ENCODE measurements at places on chromosomes 2 and 18.

GRCh38 chr2:140353541-140353940 is 1573.4 kb upstream of the NXPH2 start:
- DNase-seq, result no peak

DNA sequence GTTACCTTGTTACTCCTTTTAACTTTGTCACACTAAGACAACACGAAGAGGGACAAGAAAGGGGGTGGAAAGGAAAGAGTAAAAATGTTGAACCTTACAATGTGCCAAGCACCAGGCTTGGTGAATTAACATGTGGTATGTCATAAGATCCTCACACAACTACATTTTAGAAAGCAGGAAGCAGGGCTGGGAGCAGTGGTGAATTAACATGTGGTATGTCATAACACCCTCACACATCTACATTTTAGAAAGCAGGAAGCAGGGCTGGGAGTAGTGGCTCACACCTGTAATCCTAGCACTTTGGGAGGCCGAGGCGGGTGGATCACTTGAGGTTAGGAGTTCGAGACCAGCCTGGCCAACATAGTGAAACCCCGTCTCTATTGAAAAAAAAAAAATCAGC is 159.3 kb upstream of the CHAC2 start:
- no peak for DNase-seq

GRCh38 chr18:57585855-57586250 is 649 bp downstream of the FECH start:
- no peak for DNase-seq

DNA sequence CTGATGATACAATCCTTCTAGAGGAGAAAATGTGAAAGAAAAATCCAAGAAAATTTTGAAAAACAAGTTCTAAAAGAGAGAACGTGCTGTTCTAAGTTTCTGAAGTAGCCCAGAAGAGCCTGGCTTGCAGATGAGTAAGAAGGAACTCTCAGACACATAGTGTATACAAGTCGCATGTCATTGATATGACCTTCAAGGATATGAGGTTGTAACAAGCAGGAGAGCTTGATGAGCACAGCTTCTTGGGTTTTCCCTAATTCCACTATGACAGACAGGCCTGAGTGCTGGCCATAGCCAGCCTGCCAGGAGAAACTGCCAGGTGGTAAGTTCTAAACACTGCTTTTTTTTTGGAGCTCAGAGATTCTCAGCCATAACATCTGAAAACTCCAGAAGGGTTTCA is 235.7 kb upstream of the SIX2 start:
- no peak for DNase-seq

- DNase-seq, result no peak
Measured at GRCh38 chr2:42045848-42046748, 1.7 kb upstream of the PKDCC start.

DNA sequence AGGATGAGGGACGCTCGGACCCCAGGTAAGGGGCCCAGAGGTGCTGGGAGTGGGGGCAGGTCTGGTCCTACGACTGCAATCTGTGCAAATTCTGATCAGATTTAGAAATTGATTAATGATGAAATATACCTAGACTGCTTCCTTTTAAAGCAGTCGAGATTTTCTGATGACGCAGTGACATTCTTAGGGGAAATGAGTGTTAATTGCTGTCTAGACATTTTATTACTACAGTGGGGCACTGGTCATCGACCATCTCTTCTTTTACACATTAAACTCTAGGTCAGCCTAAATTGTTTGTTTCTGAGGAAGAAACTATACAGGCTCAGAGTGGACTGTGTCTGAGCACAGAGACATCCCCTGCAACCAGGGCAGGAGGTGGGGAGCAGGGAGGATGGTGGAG is 154.4 kb upstream of the SALL3 start:
- no peak for DNase-seq

GRCh38 chr2:11456251-11456650 is 9.7 kb downstream of the E2F6 start:
- no peak for DNase-seq

DNA sequence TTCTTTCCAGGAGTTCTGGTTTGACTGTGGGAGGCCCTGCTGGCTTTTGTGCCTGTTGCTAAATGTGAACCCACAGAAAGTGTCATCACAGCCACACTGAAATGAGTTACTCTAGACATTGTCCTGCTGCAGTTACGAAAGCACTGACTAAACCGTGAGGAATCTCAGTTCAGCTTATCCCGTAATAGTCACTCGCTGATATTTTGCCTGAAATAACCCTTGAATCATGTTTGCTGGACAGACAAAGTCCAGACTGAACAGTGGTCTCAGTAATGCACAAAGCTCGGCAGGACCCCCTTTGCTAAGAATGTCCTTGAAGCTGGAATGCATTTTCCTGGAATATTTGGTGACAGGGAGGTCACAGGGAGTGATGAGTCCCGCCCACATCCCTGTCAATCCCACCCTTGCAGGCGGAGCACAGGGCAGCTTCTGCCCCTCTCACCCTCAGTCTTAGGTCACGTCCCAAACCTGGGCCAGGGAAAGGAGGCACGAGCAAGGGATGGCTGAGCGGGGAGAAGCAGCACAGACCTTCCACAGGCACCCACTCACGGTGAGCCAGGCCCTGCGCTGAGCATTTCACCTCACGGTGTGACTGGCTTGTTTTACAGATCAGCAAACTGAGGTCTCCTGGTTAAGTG is 53.4 kb downstream of the ADI1 start:
- DNase-seq, result no peak

- DNase-seq, result no peak
Measured at GRCh38 chr18:35117951-35118411, 76.8 kb downstream of the MAPRE2 start.

GRCh38 chr2:14288016-14288415 is 344.5 kb upstream of the LRATD1 start:
- no peak for DNase-seq

DNA sequence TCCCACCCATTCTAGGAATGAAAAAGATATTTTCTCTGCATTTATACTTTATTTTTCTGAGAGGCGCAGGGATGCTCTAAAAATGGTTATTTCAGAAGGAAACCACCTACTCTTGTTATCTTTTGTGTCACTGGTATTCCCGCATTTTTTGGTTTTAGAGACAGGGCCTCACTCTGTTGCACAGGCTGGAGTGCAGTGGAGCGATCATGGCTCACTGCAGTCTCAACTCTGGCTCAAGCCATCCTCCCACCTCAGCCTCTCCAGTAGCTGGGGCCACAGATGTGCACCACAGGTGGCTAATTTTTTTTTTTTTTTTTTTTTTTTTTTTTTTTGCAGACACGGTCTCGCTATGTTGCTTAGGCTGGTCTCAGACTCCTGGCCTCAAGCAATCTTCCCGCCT is 135.9 kb downstream of the NCK2 start:
- no peak for DNase-seq

- no peak for DNase-seq
Measured at GRCh38 chr2:16020389-16021008, 80.1 kb downstream of the MYCN start.

- DNase-seq, result peak; percentile 9
Measured at GRCh38 chr2:218168635-218169462, 2.1 kb upstream of the CXCR1 start.

DNA sequence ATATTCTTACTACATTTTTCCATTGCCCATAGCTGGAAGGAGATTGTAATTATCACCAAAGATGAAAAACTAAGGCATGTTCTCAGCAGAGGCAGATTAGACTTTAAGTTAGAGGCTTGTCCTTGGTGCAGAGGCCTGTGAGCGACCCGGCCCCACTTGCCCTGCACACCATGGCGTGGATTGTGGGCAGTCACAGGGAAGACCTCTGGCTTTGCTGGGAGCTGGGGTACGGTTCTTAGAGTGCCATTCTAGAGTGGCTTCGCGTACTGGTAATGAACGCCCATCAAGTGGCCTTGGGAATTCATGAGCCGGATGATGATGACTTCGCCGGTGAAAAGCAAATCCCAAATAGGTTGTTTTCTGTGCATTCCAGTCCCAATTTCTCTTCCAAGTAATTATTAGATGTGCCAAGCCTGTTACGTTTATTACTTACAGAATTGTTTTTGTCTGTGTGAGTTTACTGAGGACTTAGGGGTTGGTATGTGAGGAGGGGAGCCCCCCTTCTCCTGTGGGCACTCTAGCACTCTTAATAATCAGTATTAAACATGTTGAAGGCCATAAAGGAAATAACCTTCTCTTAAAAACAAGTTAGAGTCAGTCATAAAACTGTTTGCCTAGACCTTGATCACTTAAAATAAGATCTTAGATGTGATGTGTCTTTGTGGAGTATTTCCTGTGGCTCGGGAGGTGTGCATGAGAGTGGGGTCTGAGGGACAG is 90.6 kb downstream of the LDLRAD4 start:
- no peak for DNase-seq

DNA sequence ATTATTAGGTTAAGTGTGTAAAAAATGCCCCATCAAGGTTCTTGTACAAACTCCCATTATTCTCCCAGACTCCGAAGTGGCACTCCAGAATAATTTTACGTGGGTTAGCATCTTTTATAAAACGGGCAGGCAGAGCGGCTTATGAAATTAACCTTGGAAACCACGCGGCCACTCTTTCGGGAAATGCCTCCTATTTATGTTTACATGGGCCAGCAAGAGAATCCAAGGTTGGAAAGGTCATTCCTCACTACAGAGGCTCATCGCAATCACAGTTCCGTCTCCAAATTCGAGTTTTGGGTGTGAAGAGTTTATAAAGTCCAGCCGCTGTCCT is 1.2 kb upstream of the IMPA2 start:
- DNase-seq, result no peak

GRCh38 chr2:26692897-26693849 is 651 bp downstream of the KCNK3 start:
- no peak for DNase-seq

- no peak for DNase-seq
Measured at GRCh38 chr18:14944838-14945237, 196.9 kb downstream of the ANKRD30B start.

GRCh38 chr2:63642946-63643345 is 54.2 kb downstream of the MDH1 start:
- no peak for DNase-seq

DNA sequence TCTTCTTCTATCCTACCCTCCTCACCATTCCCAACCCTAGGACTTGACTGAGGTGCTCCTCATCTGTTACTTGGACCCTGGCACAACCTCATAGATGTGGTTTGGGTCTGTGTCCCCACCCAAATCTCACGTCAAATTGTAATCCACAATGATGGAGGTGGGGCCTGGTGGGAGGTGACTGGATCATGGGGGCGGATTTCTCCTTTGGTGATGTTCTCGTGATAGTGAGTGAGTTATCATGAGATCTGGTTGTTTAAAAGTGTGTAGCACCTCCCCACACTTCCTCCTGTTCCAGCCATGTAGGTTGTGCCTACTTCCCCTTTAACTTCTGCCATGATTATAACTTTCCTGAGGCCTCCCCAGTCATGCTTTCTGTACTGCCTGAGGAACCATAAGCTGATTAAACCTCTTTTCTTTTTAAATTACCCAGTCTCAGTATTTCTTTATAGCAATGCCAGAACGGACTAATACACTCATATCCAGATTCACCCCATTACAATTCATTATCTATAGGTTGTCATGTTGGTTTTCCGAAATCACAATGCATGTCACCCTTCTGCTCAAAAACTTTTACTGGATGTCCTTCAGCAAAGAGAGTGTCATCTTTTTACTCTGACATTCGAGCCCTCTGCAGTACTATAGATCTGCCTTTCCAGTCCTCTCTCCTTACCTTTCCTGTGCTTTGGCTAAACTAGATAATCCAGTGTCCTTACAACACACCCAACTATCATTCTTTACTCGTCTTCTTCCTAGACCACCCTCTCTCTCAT is 45.7 kb downstream of the APOB start:
- DNase-seq, result no peak

- DNase-seq, result no peak
Measured at GRCh38 chr2:107062173-107062572, 176.2 kb upstream of the ST6GAL2 start.

- no peak for DNase-seq
Measured at GRCh38 chr2:64283641-64284361, 139.6 kb upstream of the PELI1 start.

- DNase-seq, result no peak
Measured at GRCh38 chr18:22186484-22186971, 17.1 kb downstream of the GATA6 start.

GRCh38 chr2:152348388-152348787 is 13.4 kb downstream of the FMNL2 start:
- no peak for DNase-seq

DNA sequence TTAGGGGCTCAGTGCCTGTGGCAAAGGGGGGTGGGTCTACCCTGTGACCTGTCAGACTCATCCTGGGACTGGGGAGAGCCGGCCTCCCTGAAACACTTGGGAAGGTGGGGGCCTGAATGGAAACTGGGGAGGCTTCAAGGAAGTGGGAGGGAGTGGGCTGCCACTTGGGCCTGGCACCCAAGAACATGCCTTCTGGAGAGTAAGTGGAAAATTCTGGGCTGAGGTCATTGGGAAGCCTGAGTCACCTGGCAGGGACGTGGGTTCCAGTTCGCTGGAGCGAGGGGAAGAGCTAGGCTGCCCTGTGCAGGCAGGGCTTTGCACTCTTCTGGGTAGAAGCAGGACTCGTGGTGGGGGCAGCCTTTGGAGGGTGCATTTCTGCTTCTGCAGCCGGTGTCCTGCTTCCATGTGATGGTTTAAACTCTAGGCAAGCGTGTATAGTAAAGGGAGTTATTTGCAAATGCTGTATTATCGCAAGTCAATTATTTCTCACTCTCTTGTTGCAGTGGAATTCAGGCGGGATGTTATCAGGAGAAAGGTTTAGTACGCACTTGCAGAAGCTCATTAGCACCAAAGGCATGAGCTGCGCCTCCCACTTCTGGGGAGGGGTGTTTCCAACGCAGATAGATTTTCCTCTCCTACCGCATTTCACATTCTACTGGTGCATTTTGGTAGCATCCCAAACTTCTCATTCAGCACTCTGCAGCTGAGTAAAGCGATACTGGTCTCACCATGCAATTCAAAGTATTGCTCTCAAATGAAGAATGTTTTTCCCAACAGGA is 3.8 kb downstream of the LRRFIP1 start:
- no peak for DNase-seq

DNA sequence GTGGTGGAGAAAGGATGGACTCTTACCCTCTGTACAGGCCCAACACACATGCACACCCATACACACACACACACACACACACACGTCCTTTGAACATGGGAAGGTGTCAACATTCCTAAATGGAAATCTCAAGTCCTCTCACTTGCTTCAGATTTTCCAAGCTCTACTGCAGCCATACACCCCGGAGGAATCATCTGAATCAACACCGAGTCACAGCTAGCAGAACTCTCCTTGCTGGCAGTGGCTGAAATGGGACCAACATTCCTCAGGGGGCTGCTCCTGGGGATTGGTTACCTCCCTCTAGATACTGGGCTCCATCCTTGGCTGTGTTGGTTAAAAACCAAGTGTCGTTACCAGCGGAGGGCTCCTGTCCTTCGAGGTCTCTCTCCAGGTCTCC is 112.7 kb downstream of the BCL11A start:
- no peak for DNase-seq

Data from nucleus accumbens (tissue), 56 donors.